ENCODE measurements at places on chromosomes 12 and 14.

- no peak for DNase-seq
These were observed 145.7 kb upstream of the ALG10 start for GRCh38 chr12:33876618-33877017.

GRCh38 chr12:130973109-130973508, 19.4 kb downstream of the ADGRD1 start:
- no peak for DNase-seq

- no peak for DNase-seq
These were observed 8.0 kb downstream of the GLIPR1 start for GRCh38 chr12:75488553-75488952.

DNA sequence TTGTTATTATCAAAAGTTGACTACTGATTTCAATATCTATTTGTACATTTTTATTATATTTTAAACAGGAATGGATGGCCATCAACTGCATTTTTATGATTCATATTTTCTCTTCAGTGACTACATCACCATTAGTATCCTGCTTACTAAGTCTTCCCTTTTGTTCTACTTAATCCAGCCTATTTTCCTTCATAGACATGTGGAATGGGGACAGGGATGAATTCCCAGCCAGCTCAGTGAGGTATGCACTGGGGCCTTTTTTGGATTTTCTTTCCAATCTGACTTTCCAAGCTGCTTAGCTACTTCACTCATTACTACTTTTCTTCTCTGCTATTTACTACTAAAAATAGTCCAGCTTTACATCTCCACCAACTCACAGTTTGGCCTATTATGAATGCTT, 38.4 kb downstream of the AKAP6 start:
- no peak for DNase-seq

DNA sequence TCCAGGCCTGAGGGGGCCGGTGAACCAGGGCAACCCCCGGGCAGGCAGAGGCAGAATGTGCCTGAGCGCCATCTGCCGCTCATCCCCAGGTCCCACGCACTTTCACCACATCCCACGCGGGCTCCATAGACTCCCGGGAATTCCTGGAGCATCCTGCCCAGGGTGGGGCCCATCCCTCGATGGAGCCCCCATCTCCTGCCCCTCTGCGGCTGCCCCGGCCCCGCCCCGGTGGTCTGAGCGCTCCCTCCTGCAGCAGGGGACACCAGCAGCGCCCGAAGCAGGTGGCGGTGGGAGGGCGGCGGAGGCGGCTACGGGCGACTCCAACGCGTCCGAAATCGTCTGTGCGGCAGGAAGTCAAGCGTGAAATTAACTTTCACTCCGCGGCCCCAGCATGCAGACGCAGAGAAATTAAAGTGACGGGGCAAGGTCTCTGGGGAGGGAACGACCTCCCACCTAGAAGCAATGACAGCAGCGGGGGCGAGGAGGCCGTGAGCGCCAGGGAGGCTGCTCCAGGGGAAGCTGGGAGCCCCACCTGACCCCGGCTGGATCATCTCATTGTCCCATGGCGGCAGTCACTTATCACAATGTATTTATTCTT, 122.2 kb downstream of the NCOR2 start:
- no peak for DNase-seq

GRCh38 chr14:96713426-96713825, 83.8 kb upstream of the VRK1 start:
- no peak for DNase-seq

- no peak for DNase-seq
These were observed 166.3 kb upstream of the DAAM1 start for GRCh38 chr14:59022144-59022543.

DNA sequence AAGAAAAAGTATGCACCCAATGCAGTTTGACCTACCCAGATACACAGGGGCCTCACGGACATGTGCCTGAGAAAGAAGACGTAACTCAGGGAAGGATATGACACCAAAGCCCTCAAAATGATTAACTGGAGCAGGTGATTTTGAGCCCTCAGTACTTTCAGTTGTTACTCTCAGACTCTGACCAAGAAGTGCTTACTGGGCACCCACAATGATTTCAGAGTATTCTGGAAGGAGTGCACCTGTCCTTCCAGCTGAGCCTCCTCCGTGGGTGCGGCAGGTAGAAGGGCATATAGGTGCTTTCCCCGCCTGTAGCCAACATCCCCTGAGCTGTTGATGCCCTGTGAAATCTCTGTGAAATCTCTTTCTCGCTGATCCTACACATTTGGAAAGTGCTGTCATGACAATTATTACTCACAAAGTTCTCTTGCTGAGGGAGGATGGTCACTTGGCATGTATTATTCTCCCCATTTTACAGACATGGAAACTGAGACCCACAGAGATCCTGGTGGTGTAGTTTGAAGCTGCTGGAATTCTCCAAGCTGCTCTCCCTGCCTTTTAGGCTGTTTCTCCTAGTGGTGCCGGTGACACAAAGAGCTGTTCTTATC, 154.3 kb upstream of the CCND2 start:
- DNase-seq: no peak

DNA sequence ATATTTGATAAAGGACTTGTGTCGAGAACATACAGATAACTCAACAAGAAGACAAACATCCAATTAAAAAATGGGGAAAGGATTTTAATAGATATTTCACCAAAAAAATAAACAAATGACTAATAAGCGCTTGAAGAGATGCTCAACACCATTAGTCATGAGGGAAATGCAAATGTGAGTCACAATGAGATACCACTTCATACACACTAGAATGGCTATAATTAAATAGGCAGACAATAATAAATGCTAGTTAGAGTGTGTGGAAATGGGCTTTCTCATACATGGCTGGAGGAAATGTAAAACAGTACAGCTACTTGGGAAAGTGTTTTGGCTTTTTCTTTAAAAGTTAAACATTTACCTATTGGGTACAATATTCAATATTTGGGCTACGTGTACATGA, 34.8 kb downstream of the DLK1 start:
- DNase-seq: no peak

- DNase-seq: no peak
These were observed 33.7 kb upstream of the EML1 start for GRCh38 chr14:99759546-99759925.

- no peak for DNase-seq
These were observed 68.2 kb downstream of the IFT43 start for GRCh38 chr14:76053572-76054355.

GRCh38 chr14:62710811-62711210, 334.4 kb downstream of the KCNH5 start:
- DNase-seq: no peak

- no peak for DNase-seq
These were observed 1.4 kb downstream of the DUSP6 start for GRCh38 chr12:89350630-89351488.

- DNase-seq: no peak
These were observed 240.3 kb downstream of the SLC15A4 start for GRCh38 chr12:128583453-128583852.

- no peak for DNase-seq
These were observed 782.9 kb downstream of the BCL11B start for GRCh38 chr14:98489115-98489514.

DNA sequence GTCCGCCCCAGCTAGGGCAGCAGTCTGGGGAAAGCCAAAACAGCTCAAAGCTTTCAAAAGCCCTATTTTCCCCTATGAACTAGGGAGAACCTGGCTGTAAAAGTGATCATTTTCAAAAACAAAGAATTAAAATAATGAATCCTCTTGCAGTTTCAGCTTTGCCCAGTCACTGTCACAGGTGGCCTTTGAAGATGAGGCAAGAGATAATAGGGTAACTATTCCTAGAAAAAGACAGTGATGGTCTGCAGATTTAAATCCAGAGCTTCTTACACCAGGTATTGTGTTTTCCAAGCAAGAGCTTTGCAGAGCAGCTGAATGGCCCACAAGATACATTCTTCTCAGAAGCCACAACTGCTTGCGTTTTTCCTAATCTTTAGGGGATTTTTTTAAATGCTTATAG, 80.2 kb upstream of the NUDT4 start:
- DNase-seq: no peak

DNA sequence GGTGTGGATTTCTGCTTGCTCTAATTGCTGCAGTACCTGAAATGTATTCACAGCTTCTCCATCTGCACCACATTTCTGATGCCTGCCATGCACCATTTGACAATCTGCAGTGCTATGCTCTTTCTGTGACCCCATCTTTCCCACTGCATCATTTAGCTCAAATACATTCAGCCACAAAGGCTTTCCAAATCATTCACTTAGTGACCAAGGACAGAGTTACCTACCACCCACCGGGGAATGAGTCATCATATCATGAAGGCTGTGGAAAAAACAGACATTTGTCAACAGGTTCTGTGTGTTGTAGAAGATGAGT, 465.5 kb upstream of the ATP2B1 start:
- no peak for DNase-seq

GRCh38 chr14:91387169-91387835, 30.3 kb downstream of the CCDC88C start:
- no peak for DNase-seq

- no peak for DNase-seq
These were observed 137.4 kb downstream of the ZNF664 start for GRCh38 chr12:124110372-124110883.

DNA sequence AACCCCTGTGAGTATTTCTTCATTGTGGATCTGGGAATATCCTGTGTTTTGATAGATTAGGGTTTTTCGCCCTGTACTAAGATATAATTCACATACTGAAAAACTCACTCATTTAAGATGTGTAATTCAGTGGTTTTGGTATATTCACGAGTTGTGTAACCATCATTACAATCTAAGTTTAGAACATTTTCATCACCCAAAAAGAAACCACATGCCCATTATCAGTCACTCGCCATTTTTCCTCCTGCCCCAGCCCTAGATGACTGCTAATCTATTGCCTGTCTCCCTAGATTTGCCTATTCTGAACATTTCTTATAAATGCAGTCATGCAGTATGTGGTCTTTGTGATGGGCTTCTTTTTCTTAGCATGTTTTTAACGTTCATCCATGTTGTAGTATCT, 67.9 kb upstream of the ATF1 start:
- DNase-seq: no peak

- no peak for DNase-seq
These were observed 3.4 kb downstream of the B4GALNT3 start for GRCh38 chr12:462936-463705.

- DNase-seq: no peak
These were observed 47.2 kb downstream of the DRAM1 start for GRCh38 chr12:101924618-101925017.

DNA sequence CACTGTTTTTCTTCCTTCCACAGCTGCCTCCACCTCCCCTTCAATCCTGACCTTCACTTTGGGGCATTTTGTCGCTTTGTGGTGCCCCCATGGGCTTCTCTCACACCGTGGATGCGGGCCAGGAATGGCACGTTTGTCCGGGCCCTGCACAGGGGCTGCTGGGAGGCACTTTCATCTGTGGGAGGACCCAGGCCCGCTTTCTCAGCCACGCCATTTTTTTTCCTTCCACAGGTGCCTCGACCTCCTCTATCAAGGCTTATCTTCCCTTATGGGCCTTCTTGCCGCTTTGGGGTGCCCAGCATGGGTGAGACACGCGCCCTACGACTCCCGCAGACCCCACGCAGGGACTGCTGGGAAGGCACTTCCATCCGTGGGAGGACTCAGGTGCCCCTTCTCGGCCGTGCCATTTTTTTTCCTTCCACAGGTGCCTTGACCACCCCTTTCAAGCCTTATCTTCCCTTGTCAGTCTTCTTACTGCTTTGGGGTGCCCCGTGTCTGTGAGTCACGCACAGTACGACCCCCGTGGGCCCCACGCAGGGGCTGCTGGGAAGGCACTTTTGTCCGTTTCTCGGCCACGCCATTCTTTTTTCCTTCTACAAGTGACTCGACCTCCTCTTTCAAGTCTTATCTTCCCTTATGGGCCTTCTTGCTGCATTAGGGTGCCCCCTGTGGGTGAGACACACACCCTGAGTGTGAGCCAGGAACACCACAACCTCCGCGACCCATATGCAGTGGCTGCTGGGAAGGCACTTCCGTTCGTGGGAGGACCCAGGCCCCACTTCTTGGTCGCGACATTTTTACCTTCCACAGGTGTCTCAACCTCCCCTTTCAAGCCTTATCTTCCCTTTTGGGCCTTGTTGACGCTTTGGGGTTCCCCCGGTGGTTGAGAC, 270.7 kb downstream of the ALG10 start:
- no peak for DNase-seq

- DNase-seq: no peak
These were observed 47.2 kb upstream of the KITLG start for GRCh38 chr12:88627501-88627900.

- DNase-seq: no peak
These were observed 30.4 kb upstream of the TRAF3 start for GRCh38 chr14:102746634-102747438.

GRCh38 chr12:129373746-129374145, 520.5 kb downstream of the GLT1D1 start:
- no peak for DNase-seq

- DNase-seq: peak; percentile 46
These were observed 13.8 kb downstream of the PRPF40B start for GRCh38 chr12:49636979-49637755.

- DNase-seq: no peak
These were observed 305.8 kb downstream of the RGS6 start for GRCh38 chr14:72237722-72238666.

DNA sequence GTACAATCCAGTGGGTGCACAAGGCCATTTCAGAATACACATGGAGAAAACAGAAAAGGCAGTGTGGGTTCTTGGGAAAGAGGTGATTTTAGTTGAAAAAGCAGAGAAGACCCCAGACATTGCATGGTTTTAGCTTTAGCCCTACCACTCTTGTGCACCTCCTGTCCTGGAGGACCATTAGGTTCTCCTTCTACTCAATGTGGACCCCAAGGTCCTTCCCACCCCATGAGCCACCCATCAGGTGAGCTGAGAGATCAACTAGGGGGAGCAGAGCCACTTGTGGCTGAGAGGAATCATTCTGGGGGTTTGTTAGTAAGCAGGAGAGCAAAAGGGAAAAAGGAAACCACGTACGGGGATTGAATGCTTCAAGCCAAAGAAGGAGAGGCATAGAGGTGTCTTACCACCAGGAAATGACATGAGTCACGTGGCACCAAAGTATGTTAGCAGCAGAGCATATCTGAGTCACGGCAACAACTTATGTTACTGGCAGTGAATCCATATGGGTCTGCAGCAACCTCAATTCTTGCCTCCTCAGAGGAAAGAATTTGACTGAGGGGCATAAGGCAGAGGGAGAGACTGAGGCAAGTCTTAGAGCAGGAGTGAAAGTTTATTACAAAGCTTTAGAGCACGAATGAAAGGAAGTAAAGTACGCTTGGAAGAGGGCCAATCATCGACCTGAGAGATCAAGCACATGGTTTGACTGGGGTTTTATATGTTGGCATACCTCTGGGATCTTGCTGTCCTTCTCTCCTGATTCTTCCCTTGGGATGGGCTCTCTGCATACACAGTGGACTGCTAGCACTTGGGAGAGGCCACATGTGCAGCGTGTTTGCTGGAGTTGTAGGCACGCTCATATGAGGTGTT, 73.9 kb downstream of the HSD17B6 start:
- no peak for DNase-seq

- DNase-seq: no peak
These were observed 5.5 kb downstream of the AJUBA start for GRCh38 chr14:22976620-22977433.

Data from T follicular helper cell (primary cell).